NCI-H2081 treated with DMSO at 0.1 percent for 48 hours (cell line): ENCODE measurements at places on chromosomes 16 and 17.

- DNase-seq: no peak
Measured at GRCh38 chr17:74163271-74163821, 40.1 kb upstream of the RPL38 start.

GRCh38 chr17:35021520-35022380, 41.4 kb downstream of the LIG3 start:
- DNase-seq: no peak

- no peak for DNase-seq
Measured at GRCh38 chr17:67577429-67578141, 140.2 kb upstream of the NOL11 start.

- DNase-seq: no peak
Measured at GRCh38 chr16:1126586-1126985, 26.3 kb upstream of the CACNA1H start.

DNA sequence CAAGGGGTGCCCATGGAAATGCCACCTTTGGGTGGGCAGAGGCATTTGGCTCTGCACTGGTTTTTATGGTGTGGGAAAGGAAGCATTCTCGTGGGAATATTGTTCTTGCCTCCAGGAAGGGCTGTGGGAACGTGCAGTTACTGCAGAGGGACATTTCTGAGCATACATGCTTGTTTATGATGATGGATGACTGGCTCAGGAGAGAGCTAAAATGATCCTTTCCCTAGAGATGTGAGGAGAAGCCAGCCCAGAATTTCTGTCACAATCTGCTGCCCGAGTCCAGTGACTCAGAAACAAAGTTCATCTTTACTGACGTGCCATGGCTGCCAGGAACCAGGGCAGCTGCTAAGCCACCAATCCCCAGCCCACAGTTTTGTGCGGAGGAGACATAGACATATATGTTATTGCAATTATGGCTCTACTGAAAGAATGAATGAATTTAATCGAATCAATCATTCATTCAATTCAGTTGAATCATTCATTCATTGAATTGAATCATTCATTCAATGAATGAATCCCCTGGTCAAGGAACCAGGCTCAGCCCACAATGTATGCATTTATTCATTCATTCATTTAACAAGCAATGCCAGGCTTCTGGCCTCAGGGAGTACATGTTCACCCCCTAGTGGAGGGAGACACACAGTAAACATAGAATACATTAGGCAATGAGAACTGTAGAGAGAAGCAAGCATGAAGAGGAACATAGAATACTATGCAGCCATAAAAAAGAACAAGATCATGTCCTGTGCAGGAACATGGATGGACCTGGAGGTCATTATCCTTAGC, 414.4 kb upstream of the HSBP1 start:
- DNase-seq: no peak

GRCh38 chr17:49995055-49995738, at the start of gene DLX3:
DLX3 (minus strand) TSS chr17:49995224; CDS start chr17:49994998, 226 bp downstream.
- DNase-seq: no peak
